Activated CD4-positive, CD25-positive, alpha-beta regulatory T cell treated with anti-CD3 and anti-CD28 coated beads, Interleukin-2, amount 50 U/mL, for 24 hours (primary cell): ENCODE measurements at places on chromosomes 16 and 17.
A peak's percentile ranks its signal among the peaks of the same experiment; 100 is the strongest.

GRCh38 chr16:21037168-21037567 lies 113.5 kb downstream of the DNAH3 start:
- no peak for ATAC-seq

- peak; percentile 32 for ATAC-seq
These were observed 1.4 kb upstream of the TSPOAP1 start for GRCh38 chr17:58329810-58330537.

- ATAC-seq = peak; percentile 79
These were observed 421 bp upstream of the DLX4 start for GRCh38 chr17:49968405-49969133.

DNA sequence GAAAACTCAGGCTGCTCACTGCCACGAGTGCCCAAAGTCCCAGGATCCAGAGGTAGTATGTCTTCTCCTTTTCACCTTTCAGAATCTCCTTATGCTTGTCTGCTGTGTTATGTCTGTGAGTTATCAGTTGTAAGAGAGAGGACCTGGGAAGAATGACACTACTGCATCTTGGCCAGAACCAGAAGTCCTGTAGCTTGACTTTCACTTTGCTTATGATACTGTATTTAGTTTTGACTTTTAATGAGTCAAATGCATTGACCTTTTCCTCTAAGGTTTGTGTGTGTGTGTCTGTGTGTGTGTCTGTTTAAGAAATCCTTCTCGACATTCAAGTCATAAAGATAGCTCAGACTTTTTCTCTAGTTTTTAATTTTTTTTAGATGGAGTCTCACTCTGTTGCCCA lies 43.4 kb downstream of the BMERB1 start:
- peak; percentile 24 for ATAC-seq
